ENCODE measurements at places on chromosomes 16 and 17. TPM values are rescaled to one million over a fixed set of nuclear protein-coding genes. Genes with fewer than 3 reads are reported as not detected.
A peak's percentile ranks its signal among the peaks of the same experiment; 100 is the strongest.

- no peak for DNase-seq
These were observed 121.6 kb downstream of the ANKRD11 start for GRCh38 chr16:89368604-89369249.

DNA sequence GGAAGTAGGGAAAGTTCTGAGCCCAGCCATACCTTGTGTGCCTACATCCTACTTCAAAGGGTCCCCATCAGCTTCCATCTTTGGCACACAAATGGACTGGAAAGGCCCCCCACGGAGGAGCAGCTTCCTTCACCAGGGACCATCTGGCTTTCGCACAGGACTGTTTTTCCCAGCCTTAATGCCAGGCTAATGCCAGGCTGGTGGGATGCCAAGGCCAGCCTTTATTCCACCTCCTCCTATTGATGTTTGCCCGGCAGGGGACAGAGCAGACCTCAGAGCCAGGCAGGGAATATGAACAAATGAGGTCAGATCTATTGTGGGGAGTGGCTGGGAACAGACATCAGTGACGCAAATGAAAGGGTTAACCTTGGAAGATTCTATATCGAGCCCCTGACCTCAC, 5.7 kb downstream of the GPR179 start:
- DNase-seq: no peak

GRCh38 chr17:68356949-68357455, 65.7 kb downstream of the ARSG start:
- DNase-seq: no peak

GRCh38 chr17:65402513-65403496, 158.6 kb downstream of the AXIN2 start:
- DNase-seq: no peak

- no peak for DNase-seq
These were observed 53.1 kb downstream of the ACSM2A start for GRCh38 chr16:20504418-20504817.

DNA sequence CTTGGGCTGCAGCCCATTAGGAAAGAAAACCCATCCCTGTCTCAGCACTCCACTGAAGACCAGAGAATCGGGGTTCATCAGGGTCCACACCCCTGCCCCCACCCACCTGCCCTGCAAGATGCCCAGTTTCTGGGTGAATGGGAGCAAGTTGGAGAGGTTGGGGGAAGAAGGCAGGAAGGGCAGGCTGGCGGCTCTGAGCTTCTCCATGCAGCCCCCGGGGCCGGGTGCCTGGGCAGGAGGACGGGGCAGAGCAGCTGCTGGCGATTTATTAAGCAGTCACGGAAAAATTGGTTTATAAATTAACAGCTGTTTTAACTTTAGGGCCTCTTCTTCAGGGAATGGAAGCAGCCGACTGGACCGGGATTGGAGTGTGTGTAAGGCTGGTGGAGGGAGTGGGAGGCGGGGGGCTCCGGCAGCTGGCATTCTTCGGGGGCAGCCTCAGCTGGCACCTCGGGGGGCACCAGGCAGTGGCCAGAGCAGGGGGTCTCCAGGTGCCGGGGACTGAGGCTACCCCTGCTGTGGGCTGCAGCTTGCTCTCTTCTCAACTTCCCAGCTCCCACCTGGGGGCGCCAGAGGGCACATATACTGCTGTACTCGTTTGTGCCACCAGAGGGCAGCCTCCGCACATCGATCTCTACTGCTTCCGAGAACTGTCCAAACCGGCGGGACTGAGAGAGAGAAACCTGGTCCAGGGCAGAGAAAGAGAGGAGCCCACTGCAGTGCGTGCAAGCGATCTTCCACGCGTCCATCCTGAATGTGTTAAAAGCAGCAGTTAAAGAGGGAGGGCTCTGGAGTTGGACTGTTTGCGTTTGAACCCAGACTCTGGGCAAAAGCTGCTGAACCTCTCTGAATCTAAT, 5.0 kb upstream of the PPP1R1B start:
- peak; percentile 85 for DNase-seq

GRCh38 chr17:12553625-12554024, 112.1 kb upstream of the MYOCD start:
- no peak for DNase-seq

DNA sequence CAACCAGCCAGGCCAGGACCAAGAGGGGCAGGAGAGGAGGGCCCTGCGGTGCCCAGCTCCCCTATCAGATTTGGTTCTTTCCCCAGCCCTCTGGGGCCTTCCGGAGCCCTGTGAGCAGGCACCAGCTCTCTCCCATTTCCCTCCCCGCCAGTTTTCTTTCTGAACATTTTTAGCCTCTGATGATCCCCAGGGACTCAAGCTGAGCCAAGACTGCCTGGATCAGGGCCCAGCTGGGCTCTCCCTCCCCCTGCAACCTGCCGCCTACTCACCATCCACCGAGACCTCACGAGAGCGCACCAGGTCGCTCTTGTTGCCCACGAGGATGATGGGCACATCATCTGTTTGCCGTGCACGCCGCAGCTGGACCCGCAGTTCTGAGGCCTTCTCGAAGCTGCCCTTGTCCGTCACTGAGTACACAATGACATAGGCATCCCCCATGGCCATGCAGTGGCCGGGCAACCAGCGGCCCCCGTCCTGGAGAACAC, 2.0 kb downstream of the RRAD start:
- no peak for DNase-seq

DNA sequence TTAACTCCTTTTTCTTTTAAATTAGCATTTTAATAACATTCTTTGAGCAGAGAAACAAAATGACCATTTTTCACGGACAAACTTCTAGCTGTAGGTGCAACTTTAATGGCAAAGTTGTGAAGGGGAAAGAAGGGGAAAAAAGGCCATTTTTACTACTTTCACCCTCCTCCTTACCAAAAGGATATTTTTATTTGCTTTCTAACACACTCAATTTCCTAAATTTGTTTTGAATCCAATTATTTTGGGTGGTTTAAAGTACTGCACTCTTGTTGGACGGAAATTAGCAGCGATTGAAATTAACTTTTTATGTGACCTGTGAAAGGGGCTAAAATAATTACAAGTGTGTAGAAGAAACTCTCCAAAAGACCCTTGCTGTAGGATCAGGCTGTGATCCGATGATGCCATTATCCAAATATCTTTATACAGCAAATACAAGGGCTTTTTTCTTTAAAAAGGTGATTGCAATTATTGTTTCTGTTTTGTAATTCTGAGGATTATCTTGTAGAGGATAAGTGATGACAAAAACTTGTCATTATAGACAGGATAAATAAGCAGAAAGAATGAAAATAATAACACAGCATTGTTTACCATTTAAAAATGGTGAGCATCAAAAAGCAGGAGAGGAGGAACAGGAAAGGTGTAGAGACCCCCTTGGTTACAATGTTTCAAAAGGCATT, 42.4 kb downstream of the SNX11 start:
- no peak for DNase-seq

- DNase-seq: no peak
These were observed 145.2 kb downstream of the KCNJ2 start for GRCh38 chr17:70314506-70314905.

GRCh38 chr16:23874613-23875294, 39.0 kb downstream of the PRKCB start:
- DNase-seq: no peak

- DNase-seq: no peak
These were observed 87.0 kb upstream of the LGALS9 start for GRCh38 chr17:27543958-27544349.

- DNase-seq: no peak
These were observed 223.2 kb upstream of the DYNLRB2 start for GRCh38 chr16:80317599-80318037.

GRCh38 chr16:4200000-4200780, 41.7 kb downstream of the SRL start:
- DNase-seq: peak; percentile 47

- no peak for DNase-seq
These were observed 241.6 kb downstream of the CNTNAP4 start for GRCh38 chr16:76518781-76519180.

DNA sequence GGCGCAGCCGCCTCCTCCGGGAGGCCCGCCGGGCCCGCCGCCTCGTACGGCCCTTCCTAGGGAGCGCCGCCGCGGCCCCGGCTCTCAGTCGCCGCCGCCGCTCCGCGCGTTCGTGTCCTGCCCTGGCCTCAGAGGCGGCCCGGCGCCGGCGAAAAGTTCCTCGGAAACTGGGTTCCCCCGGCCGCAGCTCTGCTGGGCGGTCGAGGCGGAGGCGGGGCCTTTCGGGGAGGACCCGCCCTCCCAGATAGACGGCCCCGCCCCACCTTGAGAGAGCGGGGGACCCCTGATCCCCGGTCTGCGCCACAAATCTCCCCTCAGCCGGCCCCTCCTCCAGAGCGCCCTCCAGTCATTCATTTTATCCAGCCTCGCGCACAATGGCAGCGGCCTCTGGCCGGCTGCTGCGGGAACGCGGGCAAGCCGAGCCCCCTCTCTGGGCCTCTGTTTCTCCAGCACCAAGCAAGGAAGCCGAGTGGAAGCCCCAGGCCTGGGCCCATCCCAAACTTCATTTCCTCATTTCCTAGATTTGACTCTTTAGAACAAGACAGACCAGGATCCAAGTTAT, at the start of gene SREBF1:
Gene SREBF1, minus strand, starts transcription at position 169 of the 562 bp plus-strand sequence. CDS start 169 bp downstream, outside the sequence.
- DNase-seq: no peak

DNA sequence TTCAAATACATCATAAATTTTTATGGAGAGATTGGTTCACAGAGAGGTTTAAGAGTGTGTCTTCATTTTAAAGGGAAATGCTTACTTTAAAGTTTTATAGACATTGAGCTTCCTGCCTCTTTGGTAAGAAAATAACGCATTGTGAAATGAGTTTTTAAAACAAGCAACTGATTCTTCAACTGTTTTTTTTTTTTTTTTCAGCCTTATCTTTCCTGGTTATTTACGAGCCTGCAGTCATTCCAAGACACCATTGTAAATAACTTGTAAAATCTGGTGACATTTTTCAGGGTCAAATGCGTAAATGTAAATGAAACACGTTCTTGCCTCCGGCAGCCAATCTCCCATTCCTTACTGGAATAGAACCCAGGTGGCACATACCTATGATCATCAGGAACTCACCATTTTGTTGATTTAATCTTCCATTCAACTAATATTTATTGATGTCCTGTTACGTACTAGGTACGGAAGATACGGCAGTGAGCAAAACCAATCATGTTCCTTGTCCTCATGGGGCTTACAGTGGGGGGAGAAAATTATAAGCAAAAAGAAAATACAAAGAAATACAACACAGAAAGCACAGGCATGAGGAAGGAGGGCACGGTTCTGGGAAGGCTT, 33.2 kb upstream of the CDYL2 start:
- DNase-seq: no peak

- DNase-seq: no peak
These were observed 139.8 kb downstream of the ENGASE start for GRCh38 chr17:79214459-79214858.

GRCh38 chr17:62855156-62855555, 47.0 kb upstream of the MARCHF10 start:
- no peak for DNase-seq

GRCh38 chr16:57609541-57610401, 18.7 kb upstream of the ADGRG1 start:
- DNase-seq: no peak

- no peak for DNase-seq
These were observed 3.6 kb downstream of the BORCS6 start for GRCh38 chr17:8186446-8186786.

DNA sequence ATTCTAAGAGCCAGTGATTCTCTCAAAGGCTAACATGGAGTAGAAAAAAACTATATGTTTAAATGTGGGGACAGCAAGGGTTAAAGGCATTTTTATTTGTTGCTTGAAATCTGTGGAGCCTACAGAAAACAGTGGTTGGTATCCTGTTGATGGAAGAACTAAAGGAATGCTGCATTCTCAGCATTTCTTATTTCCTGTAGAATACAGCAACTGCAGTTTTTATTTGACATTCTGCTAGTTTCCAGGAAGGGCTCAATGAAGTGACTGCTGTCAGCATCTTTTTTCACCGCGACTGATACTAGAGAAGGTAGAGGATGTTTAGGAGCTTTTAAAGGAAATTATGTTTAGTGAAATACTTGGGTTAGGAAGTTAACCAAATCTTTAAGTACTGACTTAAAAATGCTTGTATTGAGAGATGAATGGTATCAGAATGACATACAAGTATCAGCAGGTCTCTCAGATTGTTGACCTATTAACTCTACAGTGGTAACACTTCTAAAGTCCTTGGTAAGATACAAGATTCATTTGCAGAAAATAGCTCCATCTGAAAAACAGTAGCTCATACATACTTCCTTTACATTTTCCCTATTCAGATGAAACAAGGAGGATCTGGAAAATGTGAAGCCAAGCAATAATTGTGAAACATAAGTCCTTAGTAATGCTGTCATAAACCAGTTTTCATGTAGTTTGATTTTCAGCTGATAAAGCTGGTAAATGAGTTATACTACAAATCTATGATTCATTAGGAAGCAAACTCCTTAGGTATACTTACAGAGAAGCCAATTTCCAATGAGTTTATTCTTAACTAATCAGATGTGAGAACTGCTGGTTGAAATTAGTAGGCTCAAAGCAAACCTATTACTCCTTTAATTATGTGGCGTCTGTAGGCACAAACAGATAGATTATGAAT, 15.2 kb downstream of the CLTC start:
- DNase-seq: no peak

GRCh38 chr17:77793146-77793970, 165.1 kb upstream of the TNRC6C start:
- no peak for DNase-seq

DNA sequence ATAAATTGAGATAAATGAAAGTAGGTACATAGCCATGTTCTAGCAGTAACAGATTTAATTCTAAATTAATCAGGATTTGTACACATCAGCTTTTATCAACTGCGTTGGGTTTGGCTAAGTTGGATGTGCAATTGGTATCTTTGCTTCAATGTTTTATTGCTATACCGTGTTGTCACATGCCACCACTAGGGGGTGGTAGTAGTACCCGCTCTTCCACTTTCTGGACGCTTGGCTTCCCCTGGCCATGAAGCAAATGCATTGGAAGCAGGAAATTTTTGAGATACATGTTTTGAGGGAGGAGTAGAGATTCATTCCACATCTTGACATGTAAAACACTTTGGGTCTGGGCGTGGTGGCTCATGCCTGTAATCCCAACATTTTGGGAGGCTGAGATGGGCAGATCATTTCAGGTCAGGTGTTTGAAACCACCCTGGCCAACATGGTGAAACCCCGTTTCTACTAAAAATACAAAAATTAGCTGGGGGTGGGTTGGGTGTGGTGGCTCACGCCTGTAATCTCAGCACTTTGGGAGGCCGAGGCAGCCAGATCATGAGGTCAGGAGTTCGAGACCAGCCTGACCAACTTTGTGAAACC, 58.6 kb downstream of the EMP2 start:
- peak; percentile 73 for DNase-seq

The NOD2 gene
- 0.65 TPM for polyA plus RNA-seq

The MYH1 gene
- polyA plus RNA-seq: 0.05 TPM

The CD300H gene
- polyA plus RNA-seq: not detected

The MT1M gene
- 0.30 TPM for polyA plus RNA-seq

The PHLPP2 gene
- polyA plus RNA-seq: 13.2 TPM

The GPRC5C gene
- 80.8 TPM for polyA plus RNA-seq

The CES5A gene
- polyA plus RNA-seq: not detected

The SF3B3 gene
- polyA plus RNA-seq: 416 TPM

The ZNF747 gene
- polyA plus RNA-seq: 9.4 TPM
